ENCODE measurements at places on chromosomes 4 and X. TPM values are rescaled to one million over a fixed set of nuclear protein-coding genes. Genes with fewer than 3 reads are reported as not detected.

The RASGEF1B gene
- 15.2 TPM for total RNA-seq

The STS gene
- total RNA-seq, result 11.8 TPM

GRCh38 chr4:7108660-7109059, 40.8 kb upstream of the GRPEL1 start:
- no peak for DNase-seq

DNA sequence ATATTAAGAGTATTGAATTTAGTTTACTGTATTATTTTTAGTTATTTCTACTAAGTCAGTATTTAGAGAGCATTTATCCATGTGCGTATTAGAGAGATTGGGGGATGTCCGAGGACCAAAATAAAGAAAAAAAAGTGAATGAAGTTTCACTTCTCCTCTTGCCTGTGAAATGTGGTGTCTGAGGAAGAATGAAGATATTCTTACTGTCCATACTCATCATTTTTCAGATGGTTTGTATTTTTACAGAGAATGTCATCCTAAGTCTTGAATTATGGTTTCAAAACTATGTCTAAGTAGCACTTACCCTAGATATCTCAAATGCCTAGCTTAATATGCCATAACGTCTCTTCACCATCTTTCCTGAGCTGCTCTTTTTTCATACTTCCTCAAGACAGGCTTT, 854.3 kb downstream of the C4orf33 start:
- no peak for DNase-seq

GRCh38 chrX:115400960-115401359, 111.4 kb downstream of the LUZP4 start:
- no peak for DNase-seq

DNA sequence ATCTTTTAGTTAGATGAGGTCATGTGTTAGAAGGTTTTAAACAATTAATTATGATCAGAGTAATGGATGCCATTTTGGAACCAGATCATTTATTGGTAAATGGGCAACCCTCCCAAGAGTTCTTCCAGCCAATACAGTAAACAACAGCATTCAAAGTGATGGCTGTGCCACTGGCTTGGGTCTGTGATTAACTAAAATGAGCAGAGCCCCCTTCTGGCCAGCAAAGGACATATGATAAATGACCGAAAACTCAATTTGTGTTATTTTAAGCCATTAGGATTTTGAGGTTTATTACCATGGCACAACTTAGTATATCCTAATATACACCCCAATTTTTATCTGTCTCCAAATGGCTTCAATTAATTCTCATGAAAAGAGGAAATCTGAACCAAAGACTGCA, 90.8 kb upstream of the NPFFR2 start:
- DNase-seq, result no peak

GRCh38 chr4:100926039-100926717, 408.4 kb upstream of the EMCN start:
- DNase-seq, result no peak

DNA sequence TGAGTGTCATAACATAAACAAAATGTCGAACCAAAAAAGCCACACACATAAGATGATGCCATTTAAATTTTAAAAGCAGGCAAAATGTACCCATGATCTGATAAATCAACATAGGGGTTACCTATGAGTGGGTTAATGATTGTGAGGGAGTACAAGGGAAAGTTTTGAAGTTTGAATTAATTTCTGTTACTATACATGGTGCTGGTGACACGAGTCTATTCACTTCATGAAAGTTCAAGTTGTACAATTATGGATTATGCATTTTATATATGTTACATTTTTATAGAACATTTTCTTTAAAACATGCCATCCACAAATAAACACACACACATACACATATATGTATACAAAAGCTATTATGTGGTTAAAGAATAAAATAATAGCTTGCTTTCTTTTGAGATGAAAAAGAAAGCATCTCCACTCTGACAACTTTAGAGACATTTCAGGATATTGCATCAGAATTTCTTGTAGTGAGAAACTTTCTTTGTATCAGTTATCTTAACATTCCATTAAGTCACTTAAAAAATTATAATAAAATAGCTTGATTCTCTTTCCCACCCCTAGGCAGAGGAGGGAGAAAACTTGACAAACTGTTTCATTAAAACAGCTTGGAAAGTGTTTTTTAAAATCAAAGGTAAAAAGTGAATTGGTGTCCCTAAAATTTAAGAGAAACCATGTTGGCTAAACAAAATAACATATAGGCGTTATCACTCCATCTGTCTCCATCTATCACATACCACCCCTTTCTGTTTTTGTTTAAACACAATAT, 891.8 kb upstream of the NDST4 start:
- no peak for DNase-seq

GRCh38 chrX:150990910-150991309, 7.8 kb downstream of the HMGB3 start:
- DNase-seq, result no peak

GRCh38 chr4:149322203-149322602, 493.4 kb downstream of the IQCM start:
- DNase-seq, result no peak

The TSC22D3 gene
- total RNA-seq, result 63.2 TPM

DNA sequence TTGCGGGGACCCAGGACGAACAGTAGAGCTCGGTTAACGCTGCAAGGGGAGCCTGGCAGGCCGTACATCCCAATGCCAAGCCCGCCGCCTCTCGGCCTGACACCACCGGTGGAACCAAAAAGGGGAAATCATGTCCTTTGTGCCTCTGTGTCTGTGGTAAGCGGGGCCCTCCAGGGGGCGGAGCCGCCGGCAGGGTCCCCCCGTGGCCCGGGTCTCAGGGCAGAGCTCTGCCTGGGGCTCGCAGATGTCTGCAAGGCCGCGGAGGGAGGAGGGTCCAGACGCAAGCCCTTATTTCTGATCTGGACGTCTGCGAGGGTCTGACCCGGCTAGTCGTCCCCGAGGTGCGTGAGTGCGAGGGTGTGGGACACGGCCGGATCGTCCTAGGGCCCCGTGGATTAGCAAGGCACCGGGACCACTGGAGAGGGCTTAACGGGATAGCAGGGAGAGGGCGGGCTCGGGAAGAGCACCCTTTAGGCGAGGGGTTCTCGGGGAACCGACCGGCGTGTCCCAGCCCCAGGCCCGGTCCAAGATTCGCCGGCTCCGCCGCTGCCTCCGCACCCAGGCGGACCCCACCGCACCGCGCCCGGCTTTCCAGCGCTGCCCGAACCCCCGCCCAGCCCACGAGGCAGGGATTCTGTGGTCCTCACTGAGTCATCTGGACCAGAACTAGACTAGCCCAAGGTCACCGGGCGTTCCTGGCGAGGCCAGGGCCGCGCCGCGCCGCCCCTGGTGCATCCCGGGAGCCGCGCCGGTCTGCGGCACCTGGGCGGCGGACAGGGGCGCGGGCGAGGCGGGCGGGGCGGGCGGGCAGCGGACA, 863 bp upstream of the FAM193A start:
- peak; percentile 11 for DNase-seq
